BJ (cell line): ENCODE measurements at places on chromosomes 2 and 18. TPM values are rescaled to one million over a fixed set of nuclear protein-coding genes. Genes with fewer than 3 reads are reported as not detected.

The PRKAG3 gene
- not detected in 2 replicates for polyA plus RNA-seq

- DNase-seq: no peak
Measured at GRCh38 chr18:27118973-27119372, 66.1 kb downstream of the CHST9 start.

GRCh38 chr2:182818501-182818900, 47.9 kb downstream of the FRZB start:
- no peak for DNase-seq

The ALPP gene
- not detected in 2 replicates for polyA plus RNA-seq

DNA sequence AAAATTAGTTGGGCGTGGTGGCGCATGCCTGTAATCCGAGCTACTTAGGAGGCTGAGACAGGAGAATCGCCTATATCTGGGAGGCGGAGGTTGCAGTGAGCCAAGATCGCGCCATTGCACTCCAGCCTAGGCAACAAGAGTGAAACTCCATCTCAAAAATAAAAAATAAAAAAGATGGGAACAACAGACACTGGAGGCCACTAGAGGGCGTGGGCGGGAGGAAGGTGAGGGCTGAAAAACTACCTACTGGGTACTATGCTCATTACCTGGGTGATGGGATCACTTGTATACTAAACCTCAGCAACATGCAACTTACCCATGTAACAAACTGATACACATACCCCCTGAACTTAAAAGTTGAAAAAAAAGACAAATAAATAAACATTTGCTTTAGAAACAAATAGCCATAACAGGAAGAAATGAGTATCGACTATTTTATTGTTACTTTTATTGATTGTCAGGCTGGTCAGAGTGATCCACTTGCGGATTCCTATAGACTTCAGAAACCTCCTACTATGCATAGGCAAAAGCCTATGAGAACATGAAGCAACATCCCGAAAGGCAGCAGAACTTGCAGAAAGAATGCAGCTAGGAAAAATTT, 61.0 kb downstream of the TMEM163 start:
- no peak for DNase-seq

The SCN3A gene
- 0.78 and 1.2 TPM in 2 replicates for polyA plus RNA-seq

The CD8B2 gene
- polyA plus RNA-seq: not detected in 2 replicates

The FAP gene
- polyA plus RNA-seq: 135 and 263 TPM in 2 replicates

The DNAJC5G gene
- not detected in 2 replicates for polyA plus RNA-seq

- DNase-seq: no peak
Measured at GRCh38 chr2:28401411-28401810, 8.8 kb downstream of the FOSL2 start.

- DNase-seq: no peak
Measured at GRCh38 chr2:202193881-202194353, 44.5 kb downstream of the SUMO1 start.

DNA sequence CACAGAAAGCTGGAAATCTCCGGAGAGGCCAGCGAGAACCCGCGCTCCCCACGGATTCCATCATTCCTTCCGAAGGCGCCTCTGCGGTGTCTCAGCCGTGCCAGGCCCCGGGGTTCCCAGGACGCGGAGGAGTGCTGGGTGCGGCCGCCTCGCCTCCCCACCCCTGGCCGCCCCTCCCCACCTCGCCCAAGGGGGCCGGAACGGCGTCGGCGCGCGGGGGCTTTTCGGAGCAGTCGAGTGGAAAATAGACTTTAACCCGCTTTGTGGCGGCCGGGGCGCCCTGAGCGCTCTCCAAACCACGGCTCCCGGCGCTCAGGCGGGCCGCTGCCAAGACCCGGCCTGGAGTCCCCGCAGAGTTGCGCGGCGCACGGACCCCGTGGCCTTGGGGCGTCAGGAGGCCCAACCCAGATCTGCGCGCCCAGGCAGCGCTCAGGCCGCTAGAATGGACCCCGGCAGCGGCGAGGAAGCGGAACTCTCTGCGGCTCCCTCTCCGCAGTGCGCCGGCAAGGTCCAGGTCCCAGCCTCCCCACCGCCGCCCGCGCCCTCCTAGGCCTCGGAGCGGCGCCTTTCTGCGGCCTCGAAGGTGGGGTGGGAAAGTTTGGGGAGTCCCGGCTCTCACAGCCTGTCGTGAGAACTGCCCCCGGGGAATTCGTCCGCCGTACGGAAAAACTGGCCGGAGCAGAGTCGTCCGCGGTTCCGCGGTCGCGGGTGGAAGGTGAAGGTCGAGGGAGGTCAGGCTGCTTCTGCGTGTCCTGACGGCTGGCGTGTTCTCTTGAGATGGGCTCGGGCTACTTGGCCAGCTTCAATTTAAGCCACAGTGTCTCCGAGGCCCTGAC, 1.2 kb upstream of the EMX1 start:
- no peak for DNase-seq

The STEAP3 gene
- 7.7 and 13.9 TPM in 2 replicates for polyA plus RNA-seq

DNA sequence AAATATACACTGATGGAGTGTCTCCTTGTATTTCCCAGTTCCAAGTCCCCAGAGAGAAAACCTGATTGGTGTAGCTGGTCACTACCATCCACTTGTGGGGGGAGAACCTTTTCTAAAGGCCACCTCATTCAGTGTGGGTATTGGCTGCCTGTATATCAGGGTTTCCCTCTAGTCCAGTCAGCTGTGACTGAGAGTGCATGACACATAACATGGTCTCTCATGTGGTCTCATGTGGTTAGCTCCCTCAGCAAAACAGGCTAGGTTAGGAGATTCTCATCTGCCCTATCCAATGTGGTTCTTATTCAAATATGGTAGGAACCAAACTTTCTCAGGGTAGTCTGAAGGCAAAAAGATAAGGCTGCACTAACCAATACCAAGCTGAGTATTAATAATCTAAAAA, 4.1 kb upstream of the GORASP2 start:
- no peak for DNase-seq

DNA sequence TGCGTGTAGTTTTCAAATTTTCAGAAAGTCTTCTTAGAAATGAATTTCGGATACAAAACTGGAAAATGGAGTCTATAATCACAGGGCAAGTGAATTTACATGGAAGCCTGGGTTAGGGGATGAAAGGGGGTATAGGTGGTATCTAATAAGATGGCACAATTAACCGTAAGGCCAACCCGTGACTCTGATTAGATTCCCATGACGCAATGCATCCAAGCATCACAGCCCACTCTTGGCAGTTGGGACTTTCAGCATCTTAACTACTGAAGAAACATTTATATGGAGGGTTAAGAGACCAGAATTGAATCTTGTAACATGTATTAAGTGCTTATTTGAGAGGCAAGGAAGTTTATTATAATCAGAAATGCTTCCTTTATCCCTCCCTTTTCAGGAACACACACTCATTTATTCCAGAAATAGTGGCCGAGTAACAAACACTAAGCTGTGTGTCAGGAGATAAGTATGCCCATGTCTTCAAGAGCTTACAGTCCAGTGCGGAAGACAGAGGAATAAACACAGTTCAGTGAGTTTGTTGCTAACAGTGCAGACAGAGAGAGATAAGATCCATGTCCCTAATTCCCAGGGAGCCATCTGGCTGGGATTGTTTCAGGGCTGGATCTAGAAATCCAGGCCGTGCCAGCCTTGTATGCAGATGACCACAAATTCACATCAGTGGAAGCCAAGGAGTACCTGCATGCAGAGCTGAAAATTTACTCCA, 151.2 kb downstream of the ANTXR1 start:
- no peak for DNase-seq
